RPMI7951 (cell line): ENCODE measurements at places on chromosomes 3 and 15. TPM values are rescaled to one million over a fixed set of nuclear protein-coding genes. Genes with fewer than 3 reads are reported as not detected.
A peak's percentile ranks its signal among the peaks of the same experiment; 100 is the strongest.

ACTC1 gene
- not detected in 2 replicates for total RNA-seq

LIPH gene
- total RNA-seq: not detected in 2 replicates

GUCA1C gene
- total RNA-seq: not detected in 2 replicates

ASB7 gene
- total RNA-seq: 11.5 and 13.5 TPM in 2 replicates

MLF1 gene
- 32.0 and 35.5 TPM in 2 replicates for total RNA-seq

SV2B gene
- total RNA-seq: not detected in 2 replicates

TMEM42 gene
- 11.8 and 17.0 TPM in 2 replicates for total RNA-seq

LYZL4 gene
- 1.5 and 1.6 TPM in 2 replicates for total RNA-seq

HHLA2 gene
- total RNA-seq: not detected in 2 replicates

GATA2 gene
- 9.0 and 10.1 TPM in 2 replicates for total RNA-seq

SAMD7 gene
- total RNA-seq: not detected in 2 replicates

TNFSF10 gene
- total RNA-seq: 8.3 and 11.7 TPM in 2 replicates

DNA sequence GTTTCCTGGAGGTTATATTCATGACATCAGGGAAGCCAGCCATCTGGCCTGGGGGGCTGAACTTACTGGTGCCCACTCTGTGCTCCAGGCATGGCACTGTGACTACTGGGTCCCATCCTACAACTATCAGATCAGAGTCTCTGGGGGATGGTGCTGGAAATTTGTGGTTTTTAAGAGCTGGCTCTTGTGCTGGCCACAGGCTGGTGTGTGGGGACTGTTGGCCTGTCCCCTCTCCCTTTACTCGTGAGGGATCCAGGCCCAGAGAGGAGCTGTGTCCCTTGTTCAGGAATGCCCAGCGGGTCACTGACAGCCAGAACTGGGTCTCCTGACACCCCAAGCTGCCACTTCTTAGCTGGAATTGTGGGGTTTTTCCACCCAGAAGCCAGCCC lies 44.5 kb upstream of the SEC22A start:
- DNase-seq: no peak

DNA sequence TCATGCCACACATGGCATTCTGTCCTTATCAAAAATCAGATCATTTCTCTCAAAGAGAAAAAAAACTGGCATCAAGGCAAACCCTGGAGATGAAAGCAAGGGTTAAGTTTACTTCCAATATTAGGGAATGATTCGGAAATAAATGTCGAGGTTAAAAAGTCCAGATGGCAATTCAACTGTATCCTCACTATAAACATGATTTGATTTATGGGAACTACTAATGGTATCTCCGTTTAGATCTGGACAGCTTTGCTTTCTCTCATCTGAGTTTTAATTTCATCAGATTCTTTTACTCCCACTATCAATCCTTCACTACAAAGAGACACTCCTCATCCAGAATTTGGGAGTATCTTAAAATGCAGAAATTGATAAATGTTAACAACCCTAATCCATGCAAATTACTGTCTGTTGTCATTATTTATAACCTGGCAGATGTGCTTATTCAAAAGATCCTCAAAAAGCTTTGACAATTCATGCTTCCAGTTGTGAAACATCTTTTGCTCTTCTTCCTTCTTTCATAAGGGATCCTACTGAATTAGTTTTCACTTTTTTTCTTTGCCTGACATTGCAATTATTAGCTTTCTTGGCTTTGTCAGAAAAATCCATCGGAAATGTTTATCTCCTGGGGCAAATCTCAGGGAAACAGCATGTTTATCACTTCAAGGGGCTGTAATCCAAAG lies 903.2 kb downstream of the MCTP2 start:
- peak; percentile 13 for DNase-seq

- no peak for DNase-seq
Observed at GRCh38 chr3:137409584-137409983, 354.5 kb upstream of the SOX14 start.

- DNase-seq: no peak
Observed at GRCh38 chr3:180492047-180492446, 109.9 kb upstream of the TTC14 start.

- no peak for DNase-seq
Observed at GRCh38 chr15:66161108-66161507, 92.4 kb downstream of the MEGF11 start.

DNA sequence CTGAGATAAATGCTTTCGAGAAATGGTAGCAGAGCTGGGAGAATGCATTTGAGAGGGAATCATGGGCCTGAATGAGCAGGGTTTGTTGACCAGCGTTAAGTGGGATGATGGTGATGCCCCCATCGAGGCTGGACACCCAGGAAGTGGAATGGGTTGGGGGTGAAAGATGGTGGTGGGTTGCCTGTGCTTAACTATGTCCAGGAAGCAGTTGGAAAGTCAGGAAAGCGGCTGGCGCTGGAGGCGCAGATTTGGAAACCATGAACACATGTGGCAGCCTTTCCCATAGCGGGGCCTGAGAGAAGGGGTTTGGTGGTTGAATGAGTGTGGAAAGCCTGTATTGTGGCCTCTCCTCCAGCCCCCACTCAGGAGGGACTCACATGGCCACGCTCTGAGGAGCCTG lies 80.7 kb downstream of the AAGAB start:
- no peak for DNase-seq

DNA sequence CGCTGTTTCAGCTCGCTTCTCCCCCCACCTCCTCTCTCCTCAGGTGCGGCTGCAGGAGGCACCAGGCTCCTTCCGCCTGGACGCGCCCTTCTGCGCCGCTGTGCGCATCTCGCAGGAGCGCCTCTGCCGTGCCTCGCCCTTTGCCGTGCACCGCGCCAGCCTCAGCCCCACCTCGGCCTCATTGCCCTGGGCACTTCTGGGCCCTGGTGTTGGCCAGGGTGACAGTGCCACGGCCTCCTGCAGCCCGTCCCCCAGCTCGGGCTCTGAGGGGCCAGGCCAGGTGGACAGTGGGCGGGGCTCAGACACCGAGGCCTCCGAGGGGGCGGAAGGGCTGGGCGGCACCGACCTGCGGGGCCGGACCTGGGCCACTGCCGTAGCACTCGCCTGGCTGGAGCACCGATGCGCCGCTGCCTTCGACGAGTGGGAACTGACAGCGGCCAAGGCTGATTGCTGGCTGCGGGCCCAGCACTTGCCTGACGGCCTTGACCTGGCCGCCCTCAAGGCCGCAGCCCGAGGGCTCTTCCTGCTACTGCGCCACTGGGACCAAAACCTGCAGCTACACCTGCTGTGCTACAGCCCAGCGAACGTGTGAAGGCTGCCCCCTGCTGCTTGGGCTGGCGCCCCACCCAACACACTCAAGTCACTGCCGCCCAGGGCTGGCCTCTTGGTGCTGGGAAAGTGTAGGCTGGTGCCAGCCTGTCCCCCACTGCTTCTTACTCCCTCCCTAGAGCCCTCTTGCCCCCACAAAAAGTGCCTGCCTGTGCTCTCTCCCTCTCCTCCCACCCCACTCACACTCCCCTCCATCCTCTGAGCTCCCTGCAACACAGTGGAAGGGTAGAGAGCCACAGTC lies 7.1 kb downstream of the ALG3 start:
- DNase-seq: no peak

DNA sequence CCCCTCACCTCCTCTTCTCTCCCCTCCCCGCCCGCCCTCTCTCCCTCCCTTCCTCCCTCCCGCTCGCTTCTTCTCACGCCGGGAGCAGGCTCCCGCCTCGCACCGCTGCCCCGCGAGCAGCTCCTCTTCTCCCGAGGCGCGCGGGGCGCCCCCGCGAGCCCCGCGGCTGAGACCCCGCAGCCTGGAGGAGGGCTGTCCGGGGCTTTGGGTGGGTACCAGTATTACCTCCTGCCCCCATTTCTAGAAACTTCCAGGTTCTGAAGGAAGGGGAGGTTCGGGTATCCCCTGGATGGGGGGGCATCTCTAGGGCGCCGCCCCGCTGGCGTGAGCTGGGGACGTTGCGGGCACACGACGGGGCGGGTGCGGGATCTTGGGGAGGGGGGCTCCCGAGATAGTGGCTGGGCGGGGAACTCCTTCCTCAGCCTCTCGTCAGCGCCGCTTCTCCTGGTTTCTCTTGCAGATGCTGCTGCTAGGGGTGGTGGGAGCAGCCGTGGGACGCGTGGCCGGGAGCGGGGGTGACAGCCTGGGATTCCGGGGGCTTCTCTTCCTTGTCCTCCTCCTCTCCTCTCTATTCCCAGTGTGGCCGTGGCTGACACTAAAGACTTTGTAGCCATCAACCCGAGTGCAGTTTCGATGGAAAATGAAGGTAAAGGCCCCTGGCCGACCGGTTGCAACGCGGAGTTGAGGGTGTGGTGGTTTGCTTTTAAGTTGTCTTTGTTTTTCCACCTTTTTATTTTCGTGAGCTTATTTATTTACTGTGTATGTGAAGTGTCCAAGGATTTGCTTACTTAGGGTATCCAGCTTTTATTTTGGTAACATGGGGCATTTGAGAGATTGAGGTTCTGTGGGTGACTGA lies 474 bp downstream of the ATP2C1 start:
- DNase-seq: peak; percentile 40

- DNase-seq: no peak
Observed at GRCh38 chr3:120864541-120864940, 43.5 kb upstream of the STXBP5L start.

DNA sequence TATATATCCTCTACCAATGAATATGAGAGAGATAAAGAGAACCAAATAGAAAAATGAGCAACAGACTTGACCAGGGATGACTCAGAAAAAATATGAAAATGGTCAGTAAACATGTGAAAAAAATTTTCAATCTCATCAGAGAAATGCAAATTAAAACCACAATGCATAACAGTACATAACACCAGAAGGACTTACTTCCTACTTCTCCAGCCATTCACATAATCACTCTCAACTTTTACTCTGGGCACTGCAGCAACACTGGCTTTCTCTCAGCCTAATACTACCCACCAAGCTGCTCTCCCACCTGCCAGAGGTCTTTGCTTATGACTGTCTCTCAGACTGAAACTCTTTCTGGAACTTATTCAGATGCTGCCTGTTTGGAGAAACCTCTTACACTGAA lies 49.4 kb downstream of the DPH6 start:
- DNase-seq: no peak

- peak; percentile 94 for DNase-seq
Observed at GRCh38 chr3:141955175-141955574, 78.7 kb downstream of the ATP1B3 start.

DNA sequence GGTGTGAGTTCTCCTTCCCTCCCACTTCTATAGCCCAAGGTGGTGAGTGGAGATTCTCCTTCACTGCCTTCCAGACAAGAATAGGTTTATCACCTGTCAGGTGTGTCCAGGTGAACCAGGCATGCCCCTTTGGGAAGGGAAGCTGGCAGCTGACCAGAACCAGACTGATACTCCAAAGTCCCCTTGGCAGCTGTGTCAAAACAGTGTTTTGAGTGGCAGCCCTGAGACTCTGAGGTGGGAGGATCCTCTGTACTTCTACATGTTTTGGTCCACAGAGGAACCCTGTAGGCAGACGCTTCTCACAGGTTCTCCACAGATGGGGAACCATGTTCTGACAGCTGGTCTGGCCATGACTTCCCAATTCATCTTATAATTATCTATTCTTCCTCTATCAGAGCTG lies 30.1 kb downstream of the ISL2 start:
- no peak for DNase-seq

GRCh38 chr3:100319951-100320350 lies 14.6 kb upstream of the NIT2 start:
- no peak for DNase-seq

DNA sequence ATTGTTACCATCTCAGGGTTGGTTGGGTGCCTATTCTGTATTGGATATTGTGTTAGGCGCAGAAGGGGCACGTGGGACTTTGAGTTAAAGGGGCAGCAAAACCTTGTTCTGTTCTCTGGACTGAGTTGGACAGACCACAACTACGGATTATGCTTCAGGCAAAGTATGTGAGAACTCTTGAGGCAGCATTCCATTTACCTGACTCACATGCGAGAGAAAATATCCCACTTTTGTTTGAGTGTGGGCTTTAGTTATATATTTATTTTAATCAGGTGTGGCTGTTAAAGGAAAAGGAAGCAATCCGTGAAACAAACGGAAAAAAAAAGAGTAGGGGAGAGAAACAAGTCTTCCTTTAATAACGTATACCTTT lies 627 bp upstream of the PLS1 start:
- DNase-seq: peak; percentile 82

DNA sequence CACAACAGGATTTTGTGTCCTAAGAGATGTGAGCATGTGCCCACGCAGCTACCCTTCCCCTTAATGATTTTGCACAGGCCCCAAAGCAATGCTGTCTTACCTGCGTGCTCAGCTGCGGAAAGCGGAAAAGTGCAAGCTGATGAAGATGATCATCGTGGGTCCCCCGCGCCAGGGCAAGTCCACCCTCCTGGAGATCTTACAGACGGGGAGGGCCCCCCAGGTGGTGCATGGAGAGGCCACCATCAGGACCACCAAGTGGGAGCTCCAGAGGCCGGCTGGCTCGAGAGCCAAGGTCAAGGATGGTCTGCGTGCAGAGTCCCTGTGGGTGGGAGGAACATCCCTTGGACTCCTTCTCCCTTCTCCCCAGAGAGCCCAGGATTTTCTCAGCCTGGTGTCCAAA lies 103.1 kb downstream of the LRRK1 start:
- no peak for DNase-seq

- peak; percentile 58 for DNase-seq
Observed at GRCh38 chr3:33437556-33438283, 2.5 kb downstream of the UBP1 start.

DNA sequence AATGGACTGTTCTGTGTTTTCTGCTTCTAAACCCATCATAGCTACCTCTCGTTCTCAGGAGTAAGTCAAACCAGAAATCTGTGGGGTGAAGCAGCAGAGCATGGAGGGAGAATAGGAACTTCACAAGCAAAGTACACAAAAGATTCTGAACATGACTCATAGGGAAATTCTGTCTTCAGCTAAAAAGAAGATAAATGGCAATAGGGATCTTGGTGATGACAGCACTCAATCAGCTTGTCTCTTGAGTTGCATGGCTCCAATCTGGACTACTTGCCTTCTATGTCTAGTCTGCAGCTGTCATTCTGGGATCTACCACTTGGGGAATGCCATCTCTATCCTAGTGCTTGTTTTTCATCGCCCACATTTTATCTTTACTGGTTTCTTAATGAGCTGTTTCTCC lies 13.5 kb upstream of the GRAMD1C start:
- peak; percentile 26 for DNase-seq

DNA sequence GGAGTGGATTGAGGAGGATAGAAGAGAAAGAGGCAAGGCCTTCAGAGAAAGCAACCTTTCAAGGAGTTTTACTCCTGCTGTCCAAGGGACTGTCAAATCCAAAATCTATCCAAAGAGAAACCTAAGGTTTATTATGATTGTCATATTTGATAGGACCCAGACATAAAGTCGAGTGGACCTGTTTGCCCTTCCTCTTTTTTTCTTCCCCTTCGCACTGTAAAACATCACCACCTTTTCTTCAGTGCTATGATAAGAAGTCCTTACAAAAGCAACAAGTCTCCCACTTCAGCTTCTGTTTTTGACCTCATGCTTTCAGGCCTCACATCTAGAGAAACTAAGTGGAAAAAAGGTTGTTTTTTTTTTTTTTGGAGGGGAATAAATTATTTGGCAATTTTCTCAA lies 73.0 kb downstream of the TRPC1 start:
- no peak for DNase-seq
